ENCODE measurements at places on chromosomes 7 and 10.

- DNase-seq, result no peak
These were observed 351.9 kb downstream of the DNAJB6 start for GRCh38 chr7:157688533-157689268.

DNA sequence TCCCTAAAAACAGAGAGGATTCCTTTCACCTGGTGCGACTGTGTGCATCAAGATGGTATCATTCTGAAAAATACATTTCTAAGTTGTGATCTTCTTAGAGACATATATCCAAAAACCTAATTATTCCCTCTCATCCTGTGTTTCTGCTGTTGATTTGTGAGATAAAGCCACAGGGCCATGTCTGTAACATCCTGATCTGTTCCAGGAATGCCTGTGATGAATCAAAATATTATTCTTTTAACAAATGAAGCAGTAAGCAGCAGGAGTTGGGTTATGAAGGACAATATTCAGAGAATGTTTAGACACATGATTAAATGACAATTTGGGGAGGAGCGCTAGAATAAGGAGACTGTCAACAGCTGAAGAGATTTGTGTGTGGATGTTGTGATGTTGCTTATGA is 731.4 kb downstream of the KCNMA1 start:
- DNase-seq, result no peak

GRCh38 chr10:89142590-89142989 is 64.5 kb downstream of the CH25H start:
- no peak for DNase-seq

DNA sequence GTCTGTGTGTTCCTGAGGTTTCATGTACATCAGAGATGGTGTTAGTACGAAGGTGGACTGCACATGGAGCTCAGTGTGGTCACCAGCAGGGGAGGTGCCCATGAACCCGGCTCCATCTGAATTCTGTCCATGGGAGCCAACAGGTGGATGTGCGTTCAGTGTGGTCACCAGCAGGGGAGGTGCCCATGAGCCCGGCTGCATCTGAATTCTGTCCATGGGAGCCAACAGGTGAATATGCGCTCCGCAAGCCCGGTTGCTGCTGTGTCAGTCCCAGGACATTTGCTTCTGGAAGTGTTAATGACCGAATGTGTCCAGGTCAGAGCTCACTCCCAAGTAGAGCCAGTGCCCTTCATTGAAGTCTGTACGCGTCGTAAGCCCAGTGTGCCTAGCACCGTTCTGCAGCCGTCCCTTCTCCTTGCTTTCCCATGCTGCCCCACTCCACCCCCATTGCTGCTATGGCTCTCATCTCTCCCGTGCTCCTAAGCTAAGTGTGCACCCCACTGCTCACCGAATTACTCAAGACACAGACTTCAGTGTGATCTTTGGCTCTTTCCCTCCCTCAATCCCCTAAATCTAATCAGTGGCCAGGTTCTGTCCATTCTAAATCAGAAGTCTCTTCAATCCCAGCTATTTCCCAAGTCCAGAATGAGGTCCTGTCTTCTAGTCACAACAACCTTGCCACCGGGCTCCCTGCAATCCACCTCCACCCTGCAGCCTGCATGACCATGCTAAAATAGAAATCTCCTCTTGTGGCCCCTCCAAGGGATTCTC is 352.4 kb downstream of the TCERG1L start:
- no peak for DNase-seq

- DNase-seq, result no peak
These were observed 4.5 kb downstream of the AKR1E2 start for GRCh38 chr10:4830551-4830950.

DNA sequence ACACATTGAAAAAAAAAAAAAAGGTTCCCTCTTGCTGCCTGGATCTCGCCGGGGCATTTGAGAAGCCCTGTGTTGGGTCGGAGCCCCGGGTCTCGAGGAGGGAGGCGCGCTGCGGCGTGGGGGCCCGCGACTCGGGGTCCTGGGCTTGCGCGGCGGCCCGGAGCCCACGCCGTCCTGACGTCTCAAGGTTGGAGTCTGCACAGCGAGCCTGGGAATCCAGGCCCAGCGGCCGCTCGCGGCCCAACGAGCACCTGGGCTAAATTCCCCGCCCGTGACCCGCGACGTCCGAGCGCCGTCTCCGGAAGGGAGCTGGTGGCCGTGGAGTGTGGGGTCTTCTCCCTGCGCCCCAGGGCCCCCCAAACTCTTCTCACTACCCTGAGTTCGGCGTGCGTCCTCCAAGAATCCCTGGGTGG is 1.4 kb upstream of the CTBP2 start:
- DNase-seq, result no peak

DNA sequence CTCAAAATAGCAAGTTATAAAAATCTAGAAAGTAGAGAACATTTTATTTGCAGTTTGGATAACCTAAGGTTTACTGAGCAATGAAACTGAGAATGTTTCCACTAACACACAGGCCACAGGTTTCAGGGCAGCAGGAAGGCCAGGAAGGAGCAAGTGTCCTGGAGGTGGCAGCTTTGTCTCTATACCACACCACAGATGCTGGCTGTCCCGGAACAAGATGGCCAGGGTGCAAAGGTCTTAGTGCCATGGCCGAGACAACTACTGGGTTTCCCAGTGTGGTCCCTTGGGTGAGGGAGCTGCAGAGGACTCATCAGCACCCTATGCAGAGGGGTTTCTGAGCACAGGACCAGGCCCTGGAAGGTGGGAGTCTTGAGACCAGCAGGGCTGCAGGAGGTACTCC is 92.0 kb downstream of the CTBP2 start:
- no peak for DNase-seq

DNA sequence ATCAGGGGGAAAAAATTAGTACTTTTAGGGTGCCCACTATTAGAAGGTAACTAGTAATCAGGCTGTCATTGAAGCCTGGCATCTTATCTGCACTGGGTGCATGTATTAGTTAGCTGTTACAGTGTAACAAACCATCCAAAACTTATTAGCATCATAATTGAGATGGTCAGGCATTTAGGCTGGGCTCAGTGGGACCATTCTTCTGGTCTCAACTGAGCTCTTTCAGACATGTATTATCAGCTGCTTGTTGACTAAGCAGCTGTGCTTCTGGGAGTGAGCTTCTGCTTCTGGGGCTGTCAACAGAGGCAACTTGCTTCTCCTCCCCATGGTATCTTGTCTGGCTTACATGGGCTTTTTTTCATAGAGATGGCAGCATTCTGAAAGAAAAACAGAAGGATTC is 154.0 kb upstream of the ZNF92 start:
- DNase-seq, result no peak

- DNase-seq, result no peak
These were observed 48.9 kb downstream of the FAM53B start for GRCh38 chr10:124695259-124695658.

DNA sequence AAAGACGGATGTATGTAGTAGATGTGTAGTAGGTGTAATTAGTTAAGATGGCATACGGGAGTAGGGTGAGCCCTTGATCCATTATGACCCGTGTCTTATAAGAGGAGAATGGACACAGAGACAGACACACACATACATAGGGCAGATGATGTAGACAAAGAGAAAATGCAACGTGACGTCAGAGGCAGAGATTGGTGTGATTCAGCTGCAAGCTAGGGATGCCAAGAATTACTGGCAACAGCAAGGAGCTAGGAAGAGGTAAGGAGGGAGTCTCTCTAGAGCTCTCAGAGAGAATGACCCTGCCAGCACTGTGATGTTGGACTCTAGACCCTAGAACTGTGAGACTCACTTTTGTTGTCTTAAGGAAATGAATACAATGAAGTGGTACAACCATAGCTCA is 247.0 kb upstream of the HABP2 start:
- no peak for DNase-seq

- no peak for DNase-seq
These were observed 140.3 kb downstream of the VIPR2 start for GRCh38 chr7:159004411-159004810.

- peak; percentile 25 for DNase-seq
These were observed 59.1 kb upstream of the INPP5A start for GRCh38 chr10:132478341-132479023.

DNA sequence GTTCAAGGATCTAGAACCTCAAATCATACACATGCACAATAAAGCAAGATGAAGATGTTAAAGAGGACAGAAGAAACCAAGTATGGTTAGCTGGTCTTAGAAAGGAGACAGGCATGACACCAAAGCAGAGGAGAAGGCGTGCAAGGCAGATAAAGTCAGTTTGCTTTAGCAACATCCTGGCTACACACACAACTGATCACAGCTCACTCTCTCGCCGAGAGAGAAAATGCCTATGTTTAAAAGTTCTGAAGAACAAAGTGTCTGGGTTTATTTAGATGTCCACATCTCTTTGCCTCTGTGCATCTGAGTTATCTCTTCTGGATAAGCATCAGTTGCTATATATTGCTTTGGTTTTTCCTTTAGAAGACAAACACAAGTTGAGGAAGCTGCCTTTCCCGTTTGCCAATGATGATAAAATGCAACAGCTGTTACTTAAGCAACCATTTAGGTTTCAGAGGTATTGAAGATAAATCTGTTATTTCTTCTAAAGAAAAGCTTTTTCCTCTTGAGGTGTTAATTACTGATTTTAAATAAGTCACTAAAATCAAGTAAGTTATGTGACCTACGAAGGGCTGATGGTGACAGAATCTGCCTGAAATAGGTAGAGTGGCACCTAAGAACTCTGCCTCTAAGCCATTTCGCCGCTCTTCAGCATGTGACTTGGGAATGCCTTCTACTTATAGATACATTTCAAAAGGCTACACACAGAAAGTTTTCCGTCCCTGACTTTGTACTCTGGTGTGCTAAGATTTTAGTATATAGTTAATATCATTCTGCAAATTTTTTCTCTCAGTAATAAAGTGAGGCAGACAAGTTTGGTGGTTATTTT is 146.2 kb upstream of the ASAH2 start:
- DNase-seq, result no peak

DNA sequence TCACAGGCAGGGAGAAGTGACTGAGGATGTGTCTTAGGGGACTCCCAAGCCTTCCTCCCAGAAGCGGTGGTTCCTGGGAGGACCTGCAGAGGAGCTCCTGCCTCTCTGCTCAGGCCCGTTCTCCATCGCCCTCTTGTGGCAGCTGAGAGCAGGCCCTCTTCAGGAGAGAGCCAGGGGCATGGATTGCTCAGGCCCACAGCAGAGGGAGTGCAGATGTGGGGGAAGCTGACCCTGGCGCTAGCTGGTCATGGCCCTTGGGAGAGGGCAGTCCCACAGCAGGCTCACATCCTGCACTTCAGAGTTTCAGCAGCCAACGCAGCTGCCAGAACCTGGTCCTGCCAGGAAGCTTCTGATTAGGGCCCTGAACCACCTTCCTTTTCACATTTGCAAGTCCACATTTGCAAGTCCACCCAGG is 94.8 kb upstream of the TARP start:
- no peak for DNase-seq

DNA sequence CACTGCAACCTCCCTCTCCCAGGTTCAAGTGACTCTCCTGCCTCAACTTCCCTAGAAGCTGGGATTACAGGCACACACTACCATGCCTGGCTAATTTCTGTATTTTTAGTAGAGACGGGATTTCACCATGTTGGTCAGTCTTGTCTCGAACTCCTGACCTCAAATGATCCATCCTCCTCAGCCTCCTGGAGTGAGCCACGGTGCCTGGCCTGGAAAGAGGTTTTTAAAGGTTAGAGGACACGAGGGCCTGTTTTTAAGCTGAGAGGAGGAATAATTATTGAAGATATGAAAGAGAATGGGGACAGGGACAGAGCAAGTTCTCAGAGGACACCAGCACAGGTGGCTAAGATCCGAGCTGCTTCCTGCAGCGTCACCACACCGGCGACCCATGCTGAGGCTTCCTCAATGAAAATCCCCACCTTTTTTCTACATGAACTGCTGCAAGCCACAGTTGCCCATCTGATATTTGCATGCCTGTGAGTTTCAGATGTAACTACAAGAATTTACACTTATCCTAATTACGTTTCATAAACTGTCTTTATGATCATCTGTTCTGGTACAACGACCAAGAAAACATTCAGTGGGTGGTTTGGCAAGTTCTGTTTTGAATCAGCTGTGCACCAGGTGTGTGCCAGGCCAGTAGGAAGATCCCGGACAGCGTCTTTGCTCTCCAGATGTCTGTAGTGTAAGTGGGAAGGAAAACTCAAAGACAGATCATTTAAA is 76.0 kb downstream of the HIP1 start:
- peak; percentile 54 for DNase-seq

DNA sequence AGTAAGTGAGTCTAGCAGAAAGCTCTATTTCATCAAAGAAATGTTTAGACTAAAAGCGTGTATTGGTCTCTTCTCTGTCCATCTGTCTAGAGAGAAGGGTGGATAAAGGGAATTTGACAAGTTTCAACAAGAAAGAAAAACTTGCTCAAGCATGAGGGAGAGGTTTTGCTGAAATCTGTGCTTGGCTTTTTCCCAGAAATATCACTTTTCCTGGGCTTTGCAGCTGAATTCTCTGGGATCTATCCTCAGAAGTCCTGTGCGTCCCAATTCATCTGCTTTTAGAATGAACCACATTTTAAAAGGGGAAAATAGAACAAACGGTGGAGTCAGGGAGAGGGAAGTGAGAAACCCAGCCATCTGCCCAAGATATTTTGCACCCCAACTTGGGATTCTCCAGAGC is 59.6 kb upstream of the CELF2 start:
- no peak for DNase-seq

- DNase-seq, result no peak
These were observed 7.5 kb downstream of the SAR1A start for GRCh38 chr10:70162892-70163201.

DNA sequence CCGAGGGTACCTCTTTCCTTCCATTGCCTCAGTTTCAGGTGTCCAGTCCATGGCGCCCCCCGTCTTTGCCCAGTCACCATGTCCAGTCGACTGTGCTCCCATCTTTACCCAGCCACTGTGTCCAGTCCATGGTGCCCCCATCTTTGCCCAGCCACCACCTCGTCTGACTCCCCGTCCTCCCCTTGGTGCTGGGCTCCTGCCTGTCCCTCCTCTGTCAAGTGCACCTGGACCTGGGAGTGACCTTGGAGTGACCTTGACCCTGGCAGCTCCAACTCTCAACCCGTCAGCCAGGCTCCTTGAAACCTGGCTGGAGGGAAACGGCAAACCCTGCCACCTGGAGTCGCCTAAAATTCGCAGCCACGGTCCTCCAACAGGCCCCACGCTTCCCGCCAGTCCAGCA is 180.2 kb downstream of the ADARB2 start:
- DNase-seq, result no peak

DNA sequence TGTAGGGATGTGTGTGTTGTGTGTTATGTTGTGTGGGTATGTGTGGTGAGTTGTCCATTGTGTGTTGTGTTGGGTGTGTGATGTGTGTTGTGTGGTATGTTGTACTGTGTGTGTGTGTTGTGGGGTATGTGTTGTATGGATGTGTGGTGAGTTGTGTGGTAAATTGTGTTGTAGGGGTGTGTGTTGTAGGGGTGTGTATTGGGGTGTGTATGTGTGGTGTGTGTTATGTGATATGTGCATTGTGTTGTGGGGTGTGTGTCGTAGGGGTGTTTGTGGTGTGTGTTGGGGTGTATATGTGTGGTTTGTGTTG is 97.8 kb upstream of the PODXL start:
- no peak for DNase-seq

All from GM12892 (cell line).